ENCODE measurements at places on chromosomes 3 and 15.

- no peak for DNase-seq
These were observed 5.2 kb upstream of the CPLX3 start for GRCh38 chr15:74821091-74821789.

DNA sequence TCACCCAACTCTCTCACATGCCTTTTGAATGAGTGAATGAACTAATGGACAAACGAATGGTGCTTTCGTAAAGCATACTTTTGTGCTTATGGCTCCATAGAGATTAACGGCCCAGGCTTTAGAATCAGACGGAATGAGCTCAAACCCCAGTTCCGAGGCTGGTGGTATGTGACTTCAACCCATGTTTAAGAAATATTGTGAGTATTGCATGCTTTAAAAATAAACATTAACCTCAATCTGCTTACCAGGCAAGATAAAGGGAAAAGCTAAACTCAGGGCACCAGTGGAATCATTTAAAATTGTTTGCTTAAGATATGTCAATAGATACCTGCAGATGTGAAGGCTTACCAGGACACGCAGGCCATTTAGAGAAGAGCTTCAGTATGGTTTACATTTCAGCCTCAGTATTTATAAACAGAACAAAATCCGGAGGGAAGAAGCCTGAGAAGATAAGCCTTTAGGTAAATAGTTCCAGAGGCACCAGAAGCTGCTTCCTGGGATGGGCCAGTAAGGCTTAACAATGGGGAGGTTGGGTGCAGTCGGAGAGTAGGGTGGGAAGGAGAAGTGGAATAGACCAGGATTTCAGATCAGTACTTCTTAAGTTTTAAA is 186.4 kb downstream of the ADAMTS9 start:
- no peak for DNase-seq

DNA sequence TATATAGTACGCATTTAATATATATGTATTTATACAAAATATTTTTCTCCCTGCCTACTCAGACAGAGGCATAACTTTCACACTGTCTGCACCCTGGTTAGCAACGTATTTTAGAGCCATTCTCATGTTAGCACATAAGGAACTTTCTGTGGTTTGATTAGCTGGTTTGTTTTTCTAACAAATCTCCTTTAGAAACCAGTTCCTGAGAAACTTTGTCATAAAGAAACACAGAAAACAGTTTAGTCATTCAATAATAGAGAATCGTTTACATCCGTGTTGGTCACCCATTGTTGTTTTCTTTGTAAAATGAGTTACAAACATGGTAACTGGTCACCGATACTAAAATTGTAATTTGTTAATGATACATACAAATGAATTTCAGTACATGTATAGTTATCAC is 5.9 kb upstream of the NGRN start:
- no peak for DNase-seq

DNA sequence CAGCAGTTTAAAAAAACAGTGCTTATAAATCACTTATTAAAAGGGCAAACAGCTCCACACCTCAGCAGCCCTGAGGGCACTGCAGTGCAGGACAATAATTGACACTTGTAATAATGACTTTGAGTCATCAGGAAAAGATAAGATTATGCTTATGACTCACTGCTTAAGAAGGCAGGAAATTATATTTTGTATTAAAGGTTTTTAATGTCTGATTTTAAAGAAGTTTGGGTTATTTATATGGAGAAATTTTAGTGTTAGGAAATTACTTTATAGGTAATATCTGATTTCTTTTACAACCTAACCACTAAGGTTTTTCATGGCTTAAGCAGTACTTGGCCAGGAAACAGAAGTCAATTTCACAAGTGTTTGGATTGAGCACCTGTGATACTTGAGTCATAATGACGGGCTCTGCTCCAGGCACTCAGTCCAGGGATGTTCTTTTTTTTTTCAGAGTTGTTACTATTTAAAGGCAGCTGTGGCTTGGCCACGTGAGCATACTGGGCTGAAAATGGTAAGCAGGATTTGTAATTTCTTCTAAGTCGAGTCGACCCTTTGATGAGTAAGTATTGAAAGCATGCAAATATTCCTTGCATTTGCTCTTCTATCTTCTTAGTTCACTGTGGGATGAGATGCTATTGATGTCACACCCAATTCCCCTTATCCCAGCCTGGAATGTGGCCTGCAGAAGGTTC is 21.6 kb upstream of the SLC6A20 start:
- DNase-seq = no peak

DNA sequence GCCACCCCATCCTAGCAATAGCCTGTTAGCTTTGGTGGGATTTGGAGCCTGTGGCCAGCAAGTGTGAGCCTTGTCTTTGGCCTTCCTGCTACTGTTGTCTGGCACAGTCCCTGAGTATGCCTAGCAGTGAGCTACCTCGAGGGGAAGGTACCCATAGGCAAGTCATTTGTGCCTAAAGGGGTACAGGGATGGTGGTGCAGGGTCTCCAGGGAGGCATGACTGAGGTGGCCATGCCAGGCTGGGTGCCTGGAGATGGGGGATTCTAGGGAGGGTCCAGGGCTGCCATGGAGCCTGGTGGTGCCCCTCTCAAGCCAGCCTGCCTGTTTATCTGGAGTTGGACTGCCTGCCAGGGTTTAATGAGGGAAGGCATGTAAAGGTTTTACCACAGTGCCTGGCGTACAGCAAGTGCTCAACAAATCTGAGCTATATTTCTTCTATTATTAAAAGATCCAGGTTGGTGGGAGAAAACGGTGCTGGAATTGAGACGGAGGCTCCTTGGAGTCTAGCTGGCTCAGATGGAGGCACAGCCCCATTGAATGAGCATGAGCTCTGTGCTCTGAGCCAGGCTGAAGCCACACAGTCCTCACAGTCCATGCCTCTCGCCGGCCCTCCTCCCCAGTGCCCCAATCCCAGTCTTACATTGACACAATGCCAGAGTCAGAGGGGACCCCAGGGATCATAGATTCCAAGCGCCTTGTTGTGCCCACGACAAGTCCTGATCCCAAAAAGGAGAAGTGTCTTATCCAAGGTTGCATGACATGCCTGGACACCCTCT is 76.2 kb downstream of the CORO2B start:
- DNase-seq = no peak

DNA sequence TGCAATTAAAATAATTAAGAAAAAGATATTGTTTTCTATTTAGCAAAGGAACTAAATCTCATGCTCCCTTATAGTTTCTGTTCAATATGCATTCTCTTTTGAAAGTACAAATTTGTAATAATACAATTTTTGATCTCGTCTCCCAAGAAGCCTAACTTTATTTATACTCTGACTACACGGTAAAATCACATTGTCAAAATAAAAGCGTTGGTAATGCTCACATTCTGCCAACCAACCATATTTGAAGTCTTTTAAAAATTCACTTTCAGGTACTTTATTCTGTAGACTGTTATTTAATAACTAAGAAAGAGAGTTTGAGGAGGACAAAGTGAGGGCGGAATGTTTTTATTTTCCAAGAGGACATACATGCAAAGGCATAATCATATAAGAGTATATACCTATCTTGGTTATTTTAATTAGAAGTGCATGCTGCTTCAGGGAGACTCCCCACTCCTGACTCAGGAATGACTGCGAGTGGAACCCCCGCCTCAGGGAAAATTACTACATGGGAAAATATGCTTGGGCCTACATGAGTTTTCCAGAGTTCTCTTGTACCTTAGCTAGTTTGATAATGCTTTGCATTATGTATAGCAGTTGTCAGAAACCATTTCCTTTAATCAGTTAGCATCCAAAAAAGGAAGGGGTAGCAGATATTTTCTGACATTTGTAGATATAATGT is 19.3 kb downstream of the MBNL1 start:
- DNase-seq = no peak

GRCh38 chr3:170470063-170471016 is 51.7 kb downstream of the CLDN11 start:
- DNase-seq = no peak
